ENCODE measurements at places on chromosomes 7 and 10.

DNA sequence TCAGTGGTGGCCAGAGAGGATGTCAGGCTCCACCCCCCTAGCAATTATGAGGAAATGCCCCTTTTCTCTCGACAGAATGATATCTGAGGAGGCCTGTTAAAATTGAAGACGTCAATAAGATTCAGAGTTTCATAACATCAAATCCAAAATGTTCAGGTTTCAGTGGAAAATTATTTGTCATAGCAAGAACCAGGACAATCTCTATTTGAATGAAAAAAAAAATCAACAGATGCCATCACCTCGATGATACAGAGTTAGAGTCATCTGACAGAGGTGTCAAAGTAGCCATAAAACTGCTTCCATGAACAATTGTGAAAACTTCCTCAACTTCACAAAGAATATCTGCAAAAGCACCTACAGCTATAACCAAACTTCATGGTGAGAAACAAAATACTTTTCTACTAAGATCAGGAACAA, 7.7 kb downstream of the TMEM273 start:
- DNase-seq = no peak

DNA sequence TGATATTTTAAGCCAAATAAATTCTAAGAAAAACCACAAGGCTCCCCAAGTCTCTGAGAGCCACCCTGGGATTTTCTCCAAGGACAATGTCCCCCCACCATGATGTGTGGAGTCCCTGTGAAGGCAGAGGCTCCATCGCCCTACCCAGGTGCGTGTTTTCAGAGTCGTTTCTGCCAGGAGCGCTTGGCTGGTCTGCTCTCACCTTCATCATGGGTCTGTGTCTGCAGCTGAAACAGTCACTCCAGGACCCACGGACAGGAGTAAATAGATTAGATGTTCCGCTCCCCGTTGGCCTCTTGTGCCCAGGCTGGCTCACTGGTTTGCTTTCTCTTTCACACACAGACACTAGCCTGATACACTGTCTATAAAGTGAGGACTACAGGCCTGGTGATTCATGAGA, 217.5 kb downstream of the SFMBT2 start:
- no peak for DNase-seq

GRCh38 chr7:1065585-1066241, 21.4 kb downstream of the GPR146 start:
- peak; percentile 84 for DNase-seq

GRCh38 chr7:24172856-24173255, 111.1 kb upstream of the NPY start:
- no peak for DNase-seq

- no peak for DNase-seq
Measured at GRCh38 chr10:29840516-29841276, 205.9 kb upstream of the SVIL start.

DNA sequence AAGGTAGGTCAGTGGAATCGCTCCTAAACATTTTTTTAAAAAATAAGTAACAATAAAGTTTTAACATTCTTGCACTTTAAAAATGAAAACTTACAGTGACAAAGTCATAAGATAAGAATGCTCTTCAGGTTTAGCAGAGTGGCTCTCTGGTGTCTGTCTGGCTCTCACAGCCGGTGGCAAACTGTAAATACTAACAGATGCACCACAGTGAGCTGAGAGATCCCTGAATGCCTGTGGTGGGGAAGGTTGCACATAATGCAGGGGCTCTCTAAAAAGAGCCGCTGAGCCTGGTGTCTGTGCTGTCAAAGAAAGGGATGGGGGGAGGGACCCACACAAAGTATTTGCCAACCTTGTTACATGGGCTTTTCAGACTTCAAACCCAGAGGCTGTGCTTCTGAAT, 498.3 kb downstream of the CCSER2 start:
- no peak for DNase-seq

- DNase-seq = no peak
Measured at GRCh38 chr7:80830584-80831285, 88.1 kb downstream of the SEMA3C start.

GRCh38 chr10:108629834-108630233, 1293.5 kb downstream of the XPNPEP1 start:
- no peak for DNase-seq

DNA sequence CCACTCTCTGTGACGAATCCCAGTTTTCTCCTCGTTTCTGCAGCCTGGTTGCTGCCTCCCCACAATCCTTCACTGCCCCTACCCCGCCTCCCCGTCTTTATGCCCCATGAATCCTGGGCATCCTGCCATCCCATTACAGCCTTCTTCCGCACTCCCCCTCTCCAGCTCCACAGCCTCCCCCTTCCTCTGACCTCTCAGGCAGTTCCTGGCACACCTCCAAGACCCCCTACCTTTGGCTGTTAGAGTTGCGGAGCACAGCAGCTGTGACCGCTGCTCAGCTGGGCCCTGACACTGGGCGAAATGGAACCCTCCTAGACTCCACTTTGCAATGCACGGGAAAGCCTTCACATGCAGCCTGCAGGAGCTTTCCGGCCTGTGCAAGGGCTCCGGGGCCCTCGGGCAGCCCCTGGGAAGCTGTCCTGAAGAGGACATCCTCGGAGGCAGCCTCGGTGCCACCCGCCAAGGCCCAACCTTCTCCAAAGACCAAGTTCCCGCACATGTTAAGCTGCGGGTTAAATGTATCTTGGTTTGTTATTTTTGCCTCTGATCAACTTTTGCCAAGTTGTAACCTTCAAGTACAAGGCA, 400.7 kb upstream of the MKI67 start:
- no peak for DNase-seq

- no peak for DNase-seq
Measured at GRCh38 chr10:62511238-62511637, 137.1 kb downstream of the ZNF365 start.

DNA sequence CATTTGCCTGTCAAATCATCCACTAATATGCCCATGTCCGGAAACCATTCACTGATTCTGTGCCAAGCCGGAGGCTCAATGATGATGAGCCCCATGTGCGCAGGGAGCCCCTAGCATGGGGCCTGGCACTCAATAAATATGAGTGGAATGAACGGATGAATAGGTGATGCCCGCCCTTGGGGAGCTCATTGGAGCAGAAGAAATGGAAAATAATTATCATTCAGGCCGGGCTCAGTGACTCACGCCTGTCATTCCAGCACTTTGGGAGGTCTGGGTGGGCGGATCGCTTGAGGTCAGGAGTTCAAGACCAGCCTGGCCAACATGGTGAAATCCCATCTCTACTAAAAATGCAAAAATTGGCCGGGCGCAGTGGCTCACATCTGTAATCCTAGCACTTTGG, 11.0 kb downstream of the RHBDD2 start:
- DNase-seq = no peak

DNA sequence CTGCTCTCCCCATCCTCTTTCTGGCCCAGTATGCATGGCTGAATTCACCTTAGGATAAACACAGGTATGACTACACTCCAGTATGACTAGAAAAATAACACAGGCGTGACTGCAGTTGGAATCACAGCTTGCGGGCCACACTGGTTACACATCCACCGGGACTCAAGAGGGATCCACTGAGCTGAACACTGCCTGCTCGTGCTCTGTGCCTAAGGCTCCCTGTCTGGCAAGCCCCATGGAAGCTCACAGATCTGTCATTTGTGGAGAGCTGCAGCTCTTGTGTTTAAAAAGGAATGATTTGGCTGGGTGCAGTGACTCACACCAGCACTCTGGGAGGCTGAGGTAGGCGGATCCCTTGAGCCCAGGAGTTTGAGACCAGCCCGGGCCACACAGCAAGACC, 26.8 kb downstream of the VOPP1 start:
- DNase-seq = no peak

DNA sequence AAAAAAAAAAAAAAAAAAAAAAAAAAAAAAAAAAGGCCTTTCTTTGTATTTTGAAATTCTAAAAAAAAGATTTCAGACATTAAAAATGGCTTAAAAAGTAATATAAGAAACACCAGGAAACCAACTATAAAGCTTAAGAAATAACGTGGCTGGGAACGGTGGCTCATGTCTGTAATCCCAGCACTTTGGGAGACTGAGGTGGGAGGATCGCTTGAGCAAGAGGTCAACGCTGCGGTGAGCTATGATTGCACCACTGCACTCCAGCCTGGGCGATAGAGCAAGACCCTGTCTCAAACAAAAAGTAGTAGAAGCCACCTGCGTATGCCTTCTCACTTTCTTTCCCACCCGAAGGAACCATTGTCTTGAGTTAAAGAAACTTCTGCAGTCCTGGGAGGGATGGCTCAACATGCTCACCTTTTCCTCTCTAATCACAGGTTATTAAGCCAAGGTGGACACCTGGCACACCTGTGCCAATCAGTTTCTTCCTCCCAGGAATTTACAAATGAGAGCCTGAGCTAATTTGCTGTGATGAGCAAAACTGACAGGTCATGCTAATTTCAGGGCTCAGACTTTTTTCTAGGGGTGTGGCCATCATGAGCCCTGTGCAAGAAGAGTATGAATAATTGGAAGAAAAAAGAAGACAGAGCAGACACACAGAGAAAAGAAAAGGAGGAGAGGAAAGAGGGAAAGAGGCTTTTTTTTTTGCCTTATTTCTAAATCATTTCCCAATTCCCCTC, 72.0 kb upstream of the PARD3 start:
- no peak for DNase-seq

DNA sequence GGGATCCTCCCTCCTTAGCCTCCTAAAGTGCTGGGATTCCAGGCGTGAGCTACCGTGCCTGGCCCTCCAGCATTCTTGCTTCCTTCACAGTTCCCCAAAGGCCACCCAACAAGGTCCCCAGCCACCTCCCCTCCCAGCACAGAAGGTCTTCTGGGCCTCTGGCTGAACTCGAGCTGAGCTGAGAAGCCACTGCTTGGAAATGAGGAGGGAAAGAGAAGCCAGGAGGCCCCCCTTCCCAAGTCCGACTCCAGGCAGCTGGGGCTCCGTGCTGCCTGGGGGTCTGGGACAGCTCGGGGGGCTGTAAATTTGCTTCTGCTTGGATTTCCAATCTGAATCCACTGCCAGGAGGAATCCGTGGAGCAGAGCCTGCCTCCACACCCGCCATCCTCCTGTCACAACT, 5.5 kb upstream of the EPO start:
- DNase-seq = no peak

Measured in CD4-positive, alpha-beta T cell treated with Interleukin-1 beta for 1 hour (primary cell).